Activated CD8-positive, alpha-beta memory T cell treated with anti-CD3 and anti-CD28 coated beads, Interleukin-2, amount 50 U/mL, for 48 hours (primary cell): ENCODE measurements at places on chromosomes 13 and 19.

- no peak for DNase-seq
Observed at GRCh38 chr13:19157461-19157860, 24.2 kb downstream of the TUBA3C start.

- no peak for DNase-seq
Observed at GRCh38 chr13:46374710-46375109, 12.3 kb downstream of the RUBCNL start.

DNA sequence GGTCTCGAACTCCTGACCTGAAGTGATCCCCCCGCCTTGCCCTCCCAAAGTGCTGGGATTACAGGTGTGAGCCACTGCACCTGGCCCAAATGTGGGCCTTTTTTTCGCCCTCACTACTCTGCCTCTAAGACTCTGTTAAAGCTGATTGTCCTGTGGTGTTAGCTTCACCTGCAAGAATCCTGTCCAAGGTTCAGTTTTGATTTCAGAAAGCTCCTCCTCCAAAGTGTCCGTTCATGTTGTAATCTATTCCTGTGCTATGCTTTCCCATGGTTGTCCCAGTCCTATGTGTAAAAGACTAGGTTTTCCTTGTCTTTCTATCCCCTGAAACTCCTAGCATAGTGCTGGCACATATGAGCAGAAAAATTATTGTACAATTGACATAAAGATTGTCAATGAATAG is 440.9 kb downstream of the KLF5 start:
- DNase-seq, result no peak

- DNase-seq, result no peak
Observed at GRCh38 chr19:19817357-19817756, 4.2 kb downstream of the ZNF506 start.

- no peak for DNase-seq
Observed at GRCh38 chr19:2192862-2193261, 29.1 kb downstream of the DOT1L start.
